ENCODE measurements at places on chromosomes 5 and 9.

GRCh38 chr9:102768002-102768401 lies 227.1 kb upstream of the CYLC2 start:
- DNase-seq = no peak

DNA sequence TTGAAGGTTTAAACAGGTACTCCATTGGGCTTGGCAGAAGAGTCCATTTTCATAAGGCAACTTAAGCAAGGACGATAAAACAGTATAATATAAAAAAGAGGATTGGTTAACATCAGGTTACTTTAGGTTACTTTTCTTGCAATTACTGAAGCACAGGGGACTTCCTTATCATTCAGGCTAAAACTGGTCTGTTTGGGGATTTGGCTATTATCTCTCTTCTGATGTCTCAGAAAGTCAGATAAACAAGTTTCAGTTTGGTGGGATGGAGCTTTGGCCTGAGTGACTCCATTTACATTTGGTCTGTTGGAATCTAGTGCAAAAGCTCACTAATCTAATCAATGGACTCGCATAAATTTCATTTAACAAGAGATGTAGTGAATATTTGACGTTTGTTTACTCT lies 8.0 kb downstream of the GAPT start:
- DNase-seq = no peak

- DNase-seq = no peak
Observed at GRCh38 chr9:110261632-110262031, 5.3 kb upstream of the TXN start.

DNA sequence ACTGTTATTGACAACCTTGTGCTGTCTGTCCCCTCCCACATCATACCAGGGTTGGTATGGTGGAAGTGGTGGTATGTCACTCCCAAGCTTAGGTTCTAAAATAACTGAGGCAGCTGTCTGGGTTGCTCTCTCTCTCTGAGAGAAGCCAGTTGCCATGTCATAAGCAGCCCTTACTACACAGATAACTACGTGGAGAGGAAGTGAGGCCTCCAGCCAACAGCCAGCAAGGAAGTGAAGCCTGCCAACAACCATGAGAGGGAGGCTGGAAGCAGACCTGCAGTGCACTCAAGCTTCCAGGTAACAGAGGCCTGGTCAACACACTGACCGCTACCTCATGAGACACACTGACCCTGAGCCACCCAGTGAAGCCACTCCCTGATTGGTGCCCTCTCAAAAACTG lies 18.6 kb downstream of the CTNNAL1 start:
- peak; percentile 25 for DNase-seq

GRCh38 chr5:162703914-162704313 lies 636.3 kb downstream of the GABRG2 start:
- no peak for DNase-seq

DNA sequence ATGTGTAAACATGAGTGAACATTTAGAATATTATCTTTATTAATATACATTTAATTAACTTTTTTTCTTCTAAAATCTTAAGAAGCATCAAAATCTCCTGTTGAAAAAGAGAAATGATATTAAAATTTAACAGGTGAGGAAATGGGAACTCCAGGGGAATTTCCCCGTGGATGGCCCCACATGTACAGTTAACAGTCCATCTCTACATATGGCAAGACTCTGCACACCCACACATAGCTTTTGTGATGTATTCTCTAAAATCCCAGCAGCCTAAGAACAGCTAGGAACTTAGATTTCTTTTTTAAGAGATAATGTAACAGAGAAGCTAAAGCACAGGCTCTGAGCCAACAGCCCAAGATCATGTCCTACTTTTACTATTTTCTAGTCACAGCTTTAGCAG lies 556.3 kb upstream of the RGMB start:
- no peak for DNase-seq

GRCh38 chr5:127508644-127509373 lies 8.6 kb upstream of the PRRC1 start:
- no peak for DNase-seq

DNA sequence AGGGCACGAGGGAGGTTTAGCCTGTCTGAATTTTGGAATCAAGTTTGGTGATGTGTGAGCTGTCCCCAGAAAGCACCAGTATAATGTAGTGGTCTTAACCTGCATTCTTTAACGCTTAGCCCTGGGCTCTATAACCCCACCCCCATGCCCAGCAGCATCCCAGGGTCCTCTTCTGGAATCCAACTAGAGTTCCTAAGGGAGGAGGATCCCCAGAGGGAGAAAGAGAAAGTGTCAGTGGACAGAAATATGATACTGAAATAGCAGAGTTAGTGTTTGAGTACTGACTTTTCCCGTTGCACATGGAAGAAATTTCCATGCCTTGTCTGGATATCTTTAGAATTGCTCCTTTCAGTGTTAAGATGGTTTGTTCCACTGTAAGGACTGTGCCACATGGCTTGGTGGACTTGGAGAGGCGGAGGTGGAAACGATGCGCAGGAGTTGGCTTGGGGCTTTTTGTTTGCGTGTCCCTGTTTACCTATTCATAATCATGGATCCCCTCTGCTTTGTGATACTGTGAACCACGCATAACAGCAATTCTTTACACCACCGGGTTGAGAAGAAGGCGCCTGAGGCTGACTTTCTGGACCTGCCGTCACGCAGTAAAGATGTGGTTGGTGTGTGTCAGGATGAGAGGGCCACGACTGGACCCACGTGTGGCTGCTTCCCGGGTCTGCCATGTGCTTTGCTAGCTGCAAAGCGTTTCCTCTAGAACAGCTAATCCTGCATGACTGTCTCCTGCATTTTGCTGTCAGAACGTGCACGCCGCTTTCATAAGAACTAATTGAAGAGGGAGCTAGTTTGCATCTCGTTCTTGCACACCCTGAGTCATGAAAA lies 142.3 kb downstream of the SMARCA2 start:
- no peak for DNase-seq

- no peak for DNase-seq
Observed at GRCh38 chr9:121115466-121115865, 40.7 kb downstream of the CNTRL start.

DNA sequence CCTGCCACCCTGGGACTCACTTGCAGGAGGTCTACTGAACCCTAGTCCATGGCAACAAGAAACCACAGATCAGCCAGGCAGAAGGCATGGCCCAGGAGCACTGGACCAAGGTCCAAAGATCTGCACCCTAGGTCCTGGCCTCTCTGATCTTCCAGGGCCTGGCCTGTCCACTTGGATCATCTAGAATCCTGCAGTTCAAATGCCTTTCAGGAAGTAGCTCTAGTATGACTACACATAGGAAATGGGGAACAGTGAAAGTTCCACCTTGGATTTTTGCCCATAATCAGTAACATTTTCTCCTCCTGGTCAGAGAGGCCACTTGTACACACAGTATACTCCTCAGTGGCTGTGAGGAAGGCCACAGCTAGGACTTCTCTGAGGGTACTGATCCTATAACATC lies 11.5 kb downstream of the ANXA6 start:
- no peak for DNase-seq

- no peak for DNase-seq
Observed at GRCh38 chr5:14204785-14205321, 61.7 kb downstream of the TRIO start.

DNA sequence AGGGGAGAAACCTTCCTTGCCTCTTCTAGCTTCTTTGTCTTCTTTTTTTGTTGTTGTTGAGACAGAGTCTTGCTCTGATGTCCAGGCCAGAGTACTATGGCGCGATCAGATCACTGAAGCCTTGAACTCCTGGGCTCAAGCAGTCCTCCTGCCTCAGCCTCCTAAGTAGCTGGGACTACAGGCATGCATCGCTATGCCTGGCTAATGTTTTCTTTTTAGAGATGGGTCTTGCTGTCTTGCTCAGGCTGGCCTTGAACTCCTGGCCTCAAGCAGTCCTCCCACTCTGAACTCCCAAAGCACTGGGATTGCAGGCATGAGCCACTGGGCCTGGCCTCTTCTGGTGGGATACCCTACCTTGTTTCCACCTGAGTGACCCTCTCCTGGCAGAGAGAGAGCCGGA lies 3.4 kb upstream of the PAXX start:
- DNase-seq = no peak

DNA sequence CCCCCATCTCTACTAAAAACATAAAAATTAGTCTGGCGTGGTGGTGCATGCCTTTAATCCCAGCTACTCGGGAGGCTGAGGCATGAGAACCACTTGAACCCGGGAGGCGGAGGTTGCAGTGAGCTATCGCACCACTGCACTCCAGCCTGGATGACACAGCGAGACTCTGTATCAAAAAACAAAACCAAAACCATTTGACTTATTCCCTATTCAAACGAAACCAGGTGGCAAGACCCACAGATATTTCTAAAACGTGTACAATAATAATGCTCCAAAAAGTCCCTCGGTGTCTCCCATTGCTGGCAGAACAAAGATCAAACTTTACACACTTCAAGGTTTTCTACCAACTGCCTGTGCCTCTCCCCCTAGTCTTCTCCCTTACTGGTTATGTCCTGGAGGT lies 29.8 kb downstream of the HMGCR start:
- DNase-seq = no peak

GRCh38 chr9:93954434-93955061 lies 607 bp downstream of the BARX1 start:
- peak; percentile 75 for DNase-seq

DNA sequence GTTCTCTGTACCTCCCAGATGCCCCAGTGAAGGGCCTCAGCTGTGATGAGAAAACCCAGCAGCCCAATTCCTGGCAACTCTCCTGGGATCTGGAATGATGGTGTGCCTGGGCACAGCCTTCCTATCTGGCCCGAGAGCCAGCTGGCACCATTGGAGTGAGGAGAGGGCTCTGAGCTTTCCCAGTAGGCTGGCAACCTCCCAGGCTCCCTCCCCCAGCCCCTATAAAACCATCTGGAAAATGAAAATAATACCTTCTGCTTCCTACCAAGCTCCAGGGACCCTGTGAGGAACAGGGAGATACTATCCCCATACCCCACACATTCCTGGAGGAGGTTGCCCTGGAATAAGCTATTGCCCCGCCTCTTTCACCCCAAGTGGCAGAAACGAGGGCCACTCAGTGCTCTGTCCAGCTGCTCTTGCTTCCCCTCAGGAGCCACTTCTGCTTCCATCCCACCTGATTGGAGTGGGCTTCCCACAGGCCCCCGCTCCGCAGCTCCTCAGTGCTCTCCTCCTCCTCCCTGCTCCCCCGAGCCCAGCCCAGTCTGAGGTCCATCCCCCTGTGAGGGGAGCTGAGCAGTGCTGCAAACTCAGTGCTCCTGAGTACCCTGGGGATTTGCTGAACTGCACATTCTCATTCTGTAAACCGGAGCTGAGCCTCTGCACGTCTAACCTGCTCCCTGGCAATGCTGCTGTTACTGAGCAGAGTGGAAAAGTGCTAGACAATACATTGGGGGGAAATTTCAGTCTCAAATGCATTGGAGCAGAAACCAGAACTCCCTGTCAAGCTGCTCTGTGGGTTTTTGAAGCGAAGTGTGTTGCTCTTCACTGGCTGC lies 74.7 kb downstream of the THBS4 start:
- no peak for DNase-seq

DNA sequence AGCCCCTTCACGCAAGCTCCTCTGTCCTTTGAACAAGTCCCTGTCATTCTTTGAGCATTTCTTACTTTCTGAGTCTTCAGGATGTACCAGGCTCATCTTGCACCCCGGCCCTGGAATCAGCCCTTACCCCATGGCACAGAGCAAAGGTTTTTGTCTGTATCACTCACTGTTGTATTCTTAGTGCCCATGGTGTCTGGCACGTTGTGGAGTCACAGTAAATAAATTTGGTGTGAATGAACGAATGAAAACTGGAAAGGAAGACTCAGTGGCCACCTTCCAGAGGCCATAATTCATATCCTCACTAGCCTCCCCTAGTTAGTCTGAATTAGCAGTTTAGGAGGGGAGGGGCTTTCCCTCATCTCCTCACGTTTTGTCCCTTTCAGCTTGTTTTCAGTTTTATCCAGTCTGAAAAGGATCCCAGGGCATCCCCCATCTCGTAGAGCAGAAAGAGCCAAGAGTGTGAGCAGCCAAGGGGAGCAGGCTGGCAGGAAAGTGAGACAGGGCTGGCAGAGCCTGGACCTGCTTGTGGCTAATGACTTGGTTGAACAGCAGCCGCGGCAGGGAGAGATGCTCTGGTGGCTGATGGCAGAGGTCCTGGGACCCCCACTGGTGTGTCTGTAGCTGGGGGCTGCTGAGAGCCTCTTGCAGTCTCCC lies 42.7 kb downstream of the ZNF618 start:
- no peak for DNase-seq

DNA sequence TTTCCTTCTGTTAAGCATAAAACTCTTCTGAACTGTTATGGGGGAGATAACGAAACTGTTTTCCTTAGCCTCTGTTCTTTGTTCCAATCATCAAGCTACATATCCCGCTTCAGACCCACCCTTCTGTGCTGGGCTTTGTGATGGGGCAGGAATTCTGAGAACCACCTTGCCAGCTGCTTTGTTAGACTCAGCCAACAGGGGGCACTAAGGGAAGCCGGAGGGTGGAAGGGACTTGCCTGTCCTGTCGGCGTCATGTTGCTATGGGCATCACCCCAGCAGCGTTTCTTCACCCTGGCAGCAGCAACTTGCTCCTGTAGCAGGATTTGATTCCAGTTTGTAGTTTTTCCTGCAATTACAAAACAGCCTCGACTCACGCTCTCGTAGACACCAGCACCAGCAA lies 169.1 kb downstream of the CAAP1 start:
- peak; percentile 17 for DNase-seq

DNA sequence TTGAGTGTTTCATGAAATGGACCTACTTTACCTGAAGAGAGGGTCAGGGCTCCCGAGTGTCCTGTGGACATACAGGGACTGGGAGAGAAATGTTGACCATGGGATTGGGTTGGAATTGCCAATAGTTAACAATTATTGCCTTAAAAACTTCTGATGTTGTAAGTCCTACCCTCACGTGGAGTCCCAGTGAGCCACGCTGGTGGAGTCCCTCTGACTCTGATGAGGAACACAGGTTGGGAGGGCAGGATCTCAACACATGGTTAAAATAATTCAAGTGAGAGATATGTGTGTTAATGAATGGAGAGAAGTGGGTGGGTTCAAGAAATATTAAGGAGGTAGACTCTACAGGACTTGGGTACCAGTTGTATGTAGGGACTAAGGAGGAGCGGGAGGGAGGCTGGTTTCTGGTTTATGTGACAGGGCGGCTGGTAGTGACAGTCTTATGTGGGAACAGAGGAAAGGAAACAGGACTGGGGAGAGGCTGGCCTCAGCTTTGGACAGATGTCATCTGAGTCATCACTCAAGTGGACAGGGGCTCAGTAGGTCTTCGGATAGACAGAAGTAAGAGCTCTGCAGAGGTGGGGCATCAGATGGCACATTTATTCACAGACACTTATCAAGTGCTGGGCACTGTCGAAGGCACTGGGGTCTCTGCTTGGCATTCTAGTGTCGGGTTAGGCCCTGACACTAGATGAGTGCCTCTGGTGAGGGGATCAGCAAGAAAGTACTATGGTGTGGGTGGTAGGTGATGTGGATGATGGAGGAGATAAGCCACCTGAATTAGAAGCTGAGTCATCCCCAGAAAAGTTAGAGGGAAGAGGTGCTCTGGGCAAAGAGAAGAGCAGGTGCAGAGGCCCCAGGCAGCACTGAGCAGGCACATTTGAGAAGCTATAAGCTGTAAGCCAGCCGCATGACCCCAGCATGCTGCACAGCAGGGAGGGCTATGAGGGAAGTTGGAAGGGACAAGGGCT lies 27.2 kb downstream of the MAML1 start:
- no peak for DNase-seq
